ENCODE measurements at places on chromosomes 16 and 17.

DNA sequence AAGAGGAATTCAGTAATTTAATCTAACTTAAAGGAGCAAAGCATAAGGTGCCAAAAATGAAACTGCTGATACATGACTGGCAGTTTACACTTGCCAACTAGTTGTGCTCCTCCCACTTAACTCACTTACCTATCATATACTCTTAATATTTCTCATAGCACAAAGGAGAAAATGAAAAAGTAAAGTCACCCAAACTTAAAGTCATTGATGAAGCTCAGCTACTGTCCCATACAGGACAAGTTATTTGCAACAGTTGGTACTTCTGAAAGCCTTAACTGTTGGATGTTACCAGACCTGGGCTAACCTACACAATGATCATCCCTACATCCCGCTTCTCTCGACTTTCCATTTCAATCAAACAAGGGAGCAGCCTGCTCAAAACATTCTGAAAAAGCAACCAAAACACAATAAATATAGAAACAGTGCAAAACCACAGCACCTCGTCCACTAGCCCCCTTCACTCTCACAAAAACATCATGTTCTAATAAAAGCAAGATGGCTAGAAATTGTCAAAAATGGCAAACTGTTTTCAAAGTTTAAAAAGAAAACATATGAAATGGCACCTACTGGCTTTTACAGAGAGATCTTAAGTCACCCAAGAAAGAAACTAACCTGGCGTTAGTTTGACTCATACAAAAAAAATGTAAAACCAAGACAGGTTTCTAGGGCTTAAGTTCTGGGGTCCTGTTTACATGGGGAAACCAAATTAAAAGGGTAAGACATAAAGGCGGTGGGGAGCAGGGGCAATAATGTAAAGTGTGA lies 868 bp downstream of the MED13 start:
- no peak for DNase-seq

- DNase-seq, result no peak
These were observed 170.7 kb downstream of the NTN1 start for GRCh38 chr17:9192010-9192409.

GRCh38 chr17:16349431-16349830 lies 3.8 kb downstream of the CENPV start:
- no peak for DNase-seq

- no peak for DNase-seq
These were observed 36.9 kb downstream of the ZNF207 start for GRCh38 chr17:32386844-32387243.

- no peak for DNase-seq
These were observed 7.7 kb upstream of the TMEM92 start for GRCh38 chr17:50266384-50267073.

GRCh38 chr17:38430316-38430715 lies 2.1 kb downstream of the ARHGAP23 start:
- no peak for DNase-seq

DNA sequence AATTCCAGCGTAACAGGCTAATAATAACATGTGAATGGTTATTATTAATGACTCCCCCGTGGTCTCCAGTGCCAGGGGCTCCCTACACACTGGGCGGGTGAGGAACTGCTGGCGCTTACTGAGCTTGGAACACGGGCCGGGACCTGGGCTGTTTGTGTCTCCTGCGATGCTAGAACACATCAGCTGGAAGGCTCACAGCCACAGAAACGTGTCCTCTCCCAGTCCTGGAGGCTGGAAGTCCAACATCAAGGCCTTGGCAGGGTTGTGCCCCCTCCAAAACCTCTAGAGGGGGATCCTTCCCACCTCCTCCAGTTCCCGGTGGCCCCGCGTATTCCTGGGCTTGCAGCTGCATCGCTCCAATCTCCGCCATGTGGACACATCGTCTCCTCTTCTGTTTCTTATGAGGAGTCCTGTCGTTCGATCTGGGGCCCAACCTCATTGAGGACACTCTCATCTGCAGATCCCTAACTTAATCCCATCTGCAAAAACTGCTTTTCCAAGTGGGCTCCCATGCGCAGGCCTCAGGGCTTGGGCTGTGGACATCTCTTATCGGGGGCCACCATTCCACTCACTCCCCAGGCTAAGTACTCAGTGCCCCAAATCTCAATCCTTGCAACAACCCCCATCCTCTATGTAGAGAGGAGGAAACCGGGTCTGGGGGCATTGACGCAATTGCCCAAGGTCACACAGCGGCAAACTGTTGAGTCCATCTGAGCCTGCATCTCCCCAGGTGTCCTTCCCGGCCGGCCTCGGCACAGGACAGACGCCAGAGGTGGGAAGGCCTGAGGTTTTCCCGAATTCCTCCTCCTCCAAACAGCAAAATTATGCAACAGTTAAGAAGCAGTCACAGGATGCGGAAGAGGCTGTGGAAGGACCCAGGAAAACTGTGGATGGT lies 193.9 kb downstream of the IRF8 start:
- no peak for DNase-seq

GRCh38 chr16:30601966-30602365 lies 8.2 kb downstream of the ZNF689 start:
- no peak for DNase-seq

GRCh38 chr17:76381633-76382350 lies 2.6 kb upstream of the SPHK1 start:
- no peak for DNase-seq

DNA sequence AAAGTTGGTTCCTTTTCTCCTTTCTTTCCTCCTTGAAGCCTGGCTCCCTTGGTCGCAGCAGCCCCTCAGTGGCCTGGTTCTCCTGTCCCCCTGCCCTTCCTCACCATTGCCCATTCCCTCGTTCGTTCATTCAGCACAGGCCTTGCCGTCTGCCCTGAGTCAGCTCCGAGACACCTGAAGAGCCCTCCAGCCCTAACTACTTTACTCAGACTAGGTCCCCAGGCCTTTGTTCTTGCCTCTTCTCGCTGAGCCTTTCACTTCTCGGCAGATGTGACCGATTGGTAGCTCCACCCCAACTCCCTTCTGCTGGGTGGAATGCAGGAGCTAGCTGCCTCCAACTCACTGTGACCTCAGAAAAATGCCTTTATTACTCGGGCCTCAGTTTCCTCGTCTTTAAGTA lies 7.0 kb upstream of the ADAM11 start:
- DNase-seq, result no peak

GRCh38 chr16:23464196-23464595 lies 11.2 kb upstream of the COG7 start:
- DNase-seq, result no peak

- DNase-seq, result no peak
These were observed 4.9 kb upstream of the CBX4 start for GRCh38 chr17:79843816-79844800.

DNA sequence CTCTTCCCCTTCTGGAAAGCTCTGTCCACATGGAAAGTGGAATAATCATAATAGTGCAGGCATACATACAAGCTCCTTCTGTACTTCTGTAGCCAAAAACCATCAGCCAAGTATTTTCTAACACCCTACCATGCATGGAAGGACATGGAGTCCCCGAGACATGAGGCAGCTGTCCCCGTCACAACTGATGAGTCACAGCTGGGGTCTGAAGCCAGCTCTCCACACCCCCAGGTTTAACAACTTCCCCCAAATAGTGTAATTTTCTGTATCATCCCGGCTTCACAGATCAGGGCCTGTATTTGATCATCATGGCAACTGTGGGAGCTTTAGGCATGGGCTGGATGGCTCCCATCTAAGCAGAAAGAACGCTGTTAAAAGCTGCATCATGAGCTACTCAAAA lies 16.6 kb downstream of the C16orf96 start:
- no peak for DNase-seq
